Activated T-helper 2 cell treated with anti-CD3 and anti-CD28 coated beads, Interferon-gamma antibody, Interleukin-2, Interleukin-4, amounts not matched to agents 10 μg/mL and 5 μg/mL and 100 μg/mL, durations not matched to agents 14 hours and 24 hours and 36 hours (primary cell): ENCODE measurements at places on chromosomes 1 and 21.

GRCh38 chr1:248822148-248823032 is 3.3 kb downstream of the SH3BP5L start:
- no peak for DNase-seq

- no peak for DNase-seq
Measured at GRCh38 chr1:234535218-234535617, 56.2 kb upstream of the TARBP1 start.

DNA sequence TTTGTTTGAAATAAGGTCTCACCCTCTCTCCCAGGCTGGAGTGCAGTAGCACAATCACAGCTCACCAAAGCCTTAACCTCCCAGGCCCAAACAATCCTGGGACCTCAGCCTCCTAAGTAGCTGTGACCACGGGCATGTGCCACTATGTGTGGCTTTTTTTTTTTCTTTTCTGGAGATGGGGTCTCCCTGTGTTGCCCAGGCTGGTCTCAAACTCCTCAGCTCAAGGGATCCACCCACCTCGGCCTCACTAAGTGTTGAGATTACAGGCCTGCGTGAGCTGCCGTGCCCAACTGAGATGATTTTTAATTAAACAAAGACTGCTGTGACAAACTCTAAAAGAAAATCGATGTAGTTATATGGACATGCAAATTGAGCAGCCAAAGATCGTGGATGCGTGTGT is 768.4 kb upstream of the ADGRL2 start:
- DNase-seq, result no peak

DNA sequence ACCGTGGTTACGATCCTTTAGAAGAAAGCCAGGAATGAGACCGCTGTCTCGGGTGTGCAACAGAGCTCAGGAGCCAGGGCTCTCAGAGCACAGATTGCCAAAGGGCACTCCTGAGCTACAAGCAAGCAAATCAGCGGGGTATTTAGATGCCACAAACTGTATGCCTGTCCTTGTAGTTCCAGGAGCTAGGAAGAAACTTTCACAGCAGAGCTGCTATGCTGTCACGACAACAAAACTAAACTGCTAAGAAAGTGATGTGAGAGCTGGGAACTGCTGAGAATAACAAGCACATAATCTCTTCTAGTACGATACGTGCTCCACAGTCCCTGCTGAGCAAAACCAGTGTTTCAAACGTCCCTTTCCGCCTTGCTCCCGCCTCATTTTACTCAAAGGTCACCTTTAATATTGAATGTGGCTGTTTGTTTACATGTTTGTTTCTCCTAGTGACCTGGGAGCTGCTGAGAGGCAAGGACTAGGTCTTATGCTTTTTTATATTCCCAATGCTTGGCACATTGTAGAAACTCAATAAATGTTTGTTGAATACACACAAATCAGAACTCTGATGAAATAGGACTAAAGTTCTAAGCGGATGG is 14.7 kb downstream of the GREM2 start:
- no peak for DNase-seq

GRCh38 chr1:75514270-75514669 is 96.6 kb downstream of the SLC44A5 start:
- no peak for DNase-seq
